ENCODE measurements at places on chromosomes 3 and 15.

- DNase-seq = no peak
Measured at GRCh38 chr3:132695422-132695821, 26.8 kb downstream of the NPHP3 start.

GRCh38 chr3:17151598-17152373 is 267.0 kb downstream of the PLCL2 start:
- DNase-seq = no peak

DNA sequence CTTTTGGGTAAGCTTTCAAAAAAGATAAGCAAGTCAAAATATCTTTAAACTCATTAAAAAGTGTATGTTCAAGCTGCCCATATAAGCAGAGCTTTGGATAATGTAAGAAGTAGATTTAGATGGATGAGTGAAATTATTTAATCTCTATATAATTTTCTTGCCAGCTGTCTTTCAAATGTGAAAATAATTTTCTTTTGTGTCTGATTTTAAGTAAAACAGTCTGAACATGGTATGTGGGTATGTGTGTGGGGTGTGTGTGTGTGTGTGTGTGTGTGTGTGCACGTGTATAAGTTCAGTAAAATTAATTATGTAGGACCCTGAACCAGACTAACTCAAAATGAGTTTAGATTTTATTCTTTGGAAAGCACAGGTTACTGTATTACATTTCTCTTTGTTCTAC is 155.2 kb upstream of the CGNL1 start:
- DNase-seq = peak; percentile 48

DNA sequence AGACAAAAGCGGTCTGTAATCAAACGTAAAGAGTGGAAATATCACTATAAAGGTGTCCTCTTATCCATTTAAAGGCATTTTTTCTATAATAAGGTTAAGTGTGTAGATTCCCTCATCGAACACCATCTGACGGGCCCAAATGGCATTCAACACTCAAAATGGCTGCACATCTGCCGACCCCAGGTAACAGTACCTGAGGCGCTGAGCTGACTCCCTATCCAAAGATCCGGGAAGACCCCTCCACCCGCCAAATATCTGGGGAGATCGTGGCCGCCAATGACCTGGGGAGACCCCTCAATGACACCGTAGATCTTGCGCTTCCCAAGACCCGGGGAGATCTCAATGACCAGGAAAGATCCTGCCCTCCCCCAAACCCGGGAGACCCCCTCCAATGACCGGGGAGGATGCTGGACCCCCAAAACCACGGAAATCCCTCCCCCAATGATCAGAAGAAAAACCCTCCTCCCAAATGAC is 476 bp downstream of the IP6K2 start:
- no peak for DNase-seq
